ENCODE measurements at places on chromosomes 1 and 21.

DNA sequence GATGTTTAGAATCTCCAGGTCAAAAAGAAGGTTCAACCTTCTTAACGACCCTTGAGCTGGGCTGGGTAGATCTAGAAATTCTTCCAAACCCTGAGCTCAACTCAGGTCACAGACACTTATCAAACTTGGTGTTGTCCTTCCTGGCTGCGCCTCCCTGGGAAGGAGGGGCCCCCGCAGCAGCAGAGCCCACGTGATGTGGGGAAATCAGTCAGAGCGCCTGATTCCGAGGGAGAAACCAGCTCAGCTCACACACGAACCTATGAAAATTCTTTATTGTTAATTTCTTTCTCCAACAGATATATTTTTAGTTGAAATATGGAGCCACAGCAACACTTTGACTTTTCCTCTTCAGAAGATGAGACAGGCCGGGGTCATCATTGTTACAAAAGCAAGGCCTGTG, 24.3 kb upstream of the CLSTN1 start:
- DNase-seq, result no peak

DNA sequence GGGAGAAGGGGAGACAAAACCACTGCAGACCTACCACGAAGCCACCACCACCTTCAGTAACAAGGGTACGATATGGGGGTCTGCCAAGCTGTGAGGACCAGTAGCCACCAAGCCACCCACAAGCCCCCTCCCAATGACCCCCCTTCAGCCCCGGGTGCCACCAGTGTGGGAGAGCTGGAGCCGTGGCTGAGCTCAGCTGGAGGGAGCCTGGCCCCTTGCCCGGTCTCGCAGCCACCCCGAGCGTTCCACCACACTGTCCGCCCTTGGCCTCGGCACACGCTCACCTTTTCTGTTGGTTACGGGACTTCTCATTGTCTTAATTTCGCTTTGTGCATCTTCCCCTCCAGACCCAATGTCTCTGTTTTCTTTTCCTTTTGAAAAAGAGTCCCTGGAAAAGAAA, 26.4 kb upstream of the CNTN2 start:
- DNase-seq, result no peak

- DNase-seq, result no peak
These were observed 26.6 kb upstream of the DNM3 start for GRCh38 chr1:171814692-171815091.

GRCh38 chr1:48480504-48480903, 8.5 kb upstream of the SPATA6 start:
- no peak for DNase-seq

GRCh38 chr1:165671526-165671925, 26.8 kb downstream of the ALDH9A1 start:
- DNase-seq, result no peak

Measured in BE2C (cell line).